ENCODE measurements at places on chromosomes 2 and 18.

DNA sequence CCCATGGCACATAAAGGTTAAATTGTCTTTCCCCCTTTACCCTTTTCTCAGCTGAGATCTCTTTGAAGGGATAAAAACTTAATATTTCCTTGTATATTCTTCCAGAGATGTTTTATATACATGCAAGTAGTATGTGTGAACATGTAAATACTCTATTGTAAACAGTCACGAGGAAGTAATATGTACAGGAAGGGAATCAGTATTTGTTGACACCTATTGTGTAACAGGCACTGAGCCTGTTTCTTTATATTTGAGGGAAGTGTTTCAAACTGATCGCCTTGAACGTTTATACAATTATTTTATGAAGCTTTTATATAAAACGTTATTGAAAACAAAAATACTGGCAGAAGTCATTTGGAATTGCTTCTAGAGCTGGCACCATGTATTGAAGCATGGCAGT is 13.2 kb downstream of the RALBP1 start:
- DNase-seq, result no peak

DNA sequence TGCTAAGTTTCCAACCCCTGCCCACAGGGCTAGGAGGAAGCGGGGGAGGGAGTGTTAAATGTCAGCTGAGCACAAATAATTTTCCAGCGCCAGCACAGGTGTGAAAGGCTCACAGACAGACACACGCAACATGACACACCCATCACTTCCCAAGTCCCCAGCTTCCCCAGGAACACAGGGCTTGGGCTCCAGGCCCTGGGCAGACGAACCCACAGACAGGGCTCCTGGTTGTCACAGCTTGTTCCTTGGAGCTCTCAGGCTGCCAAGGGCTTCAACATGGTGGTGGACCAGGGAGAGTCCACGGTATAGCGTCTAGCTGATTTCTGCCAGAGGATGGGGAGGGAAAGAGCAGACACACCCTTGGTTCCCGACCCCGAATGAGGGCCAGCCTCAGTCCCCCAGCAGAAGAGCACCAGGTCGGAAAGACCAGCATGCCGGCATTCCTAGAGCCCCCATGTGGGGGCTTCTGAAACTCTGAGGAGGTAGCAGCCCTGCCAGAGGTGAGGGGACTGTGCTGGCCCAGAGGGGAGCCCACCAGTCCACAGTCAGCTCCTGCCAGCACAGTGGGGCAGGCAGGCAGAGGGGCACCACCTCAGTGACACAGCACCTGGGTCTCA is 1.9 kb downstream of the DUSP2 start:
- DNase-seq, result no peak

- DNase-seq, result no peak
These were observed 206.0 kb downstream of the ATAD2B start for GRCh38 chr2:23720705-23721453.

DNA sequence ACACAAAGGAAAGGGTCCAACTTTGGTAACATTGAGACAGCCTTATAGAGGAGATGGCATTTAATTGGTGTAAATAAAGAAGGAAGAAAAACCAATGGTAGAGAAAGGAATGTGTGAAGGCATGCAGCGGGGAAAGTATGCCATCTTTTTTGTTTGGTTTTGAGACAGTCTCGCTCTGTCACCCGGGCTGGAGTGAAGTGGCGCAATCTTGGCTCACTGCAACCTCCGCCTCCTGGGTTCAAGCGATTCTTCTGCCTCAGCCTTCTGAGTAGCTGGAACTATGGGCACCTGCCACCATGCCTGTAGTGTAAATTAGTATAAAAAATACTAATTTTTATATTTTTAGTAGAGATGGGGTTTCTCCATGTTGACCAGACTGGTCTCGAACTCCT is 6.4 kb downstream of the RIOK3 start:
- DNase-seq, result no peak

GRCh38 chr18:48968412-48969215 is 17.8 kb upstream of the SMAD7 start:
- no peak for DNase-seq

- no peak for DNase-seq
These were observed 310.8 kb downstream of the ERBB4 start for GRCh38 chr2:212227755-212228154.

DNA sequence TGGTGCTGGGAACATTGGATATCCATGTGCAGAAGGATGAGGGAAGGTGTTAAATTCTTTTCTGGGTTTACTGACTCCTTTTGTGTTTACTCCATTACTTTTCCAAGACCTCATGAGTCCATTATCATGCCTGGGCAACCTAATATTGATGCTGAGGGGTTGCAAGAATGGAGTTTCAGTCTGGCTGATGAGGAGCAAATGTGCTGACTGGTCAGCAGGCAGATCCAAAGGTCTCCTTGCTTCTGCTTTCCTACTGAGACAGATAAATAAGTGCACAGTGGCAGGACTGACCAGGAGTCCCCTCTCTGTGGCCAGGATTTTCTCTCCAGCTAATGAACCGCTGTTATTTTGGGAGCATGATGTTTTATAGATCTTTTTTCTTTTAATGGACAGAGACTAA is 43.6 kb upstream of the WIPF1 start:
- no peak for DNase-seq

DNA sequence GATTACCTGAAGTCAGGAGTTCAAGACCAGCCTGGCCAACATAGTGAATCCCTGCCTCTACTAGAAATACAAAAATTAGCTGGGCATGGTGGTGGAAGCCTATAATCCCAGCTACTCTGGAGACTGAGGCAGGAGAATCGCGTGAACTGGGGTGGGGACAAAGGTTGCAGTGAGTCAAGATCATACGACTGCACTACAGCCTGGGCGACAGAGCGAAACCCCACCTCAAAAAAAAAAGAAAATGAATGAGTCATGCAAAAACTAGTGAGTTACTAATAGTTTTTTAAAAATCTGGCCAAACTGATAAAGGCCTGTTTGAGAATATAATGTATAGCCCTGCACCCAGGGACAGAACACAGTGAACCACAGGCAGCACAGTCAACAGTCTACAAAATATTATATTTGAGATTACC is 17.5 kb downstream of the AFG3L2 start:
- no peak for DNase-seq

GRCh38 chr2:179049203-179049545 is 763 bp downstream of the CCDC141 start:
- DNase-seq, result no peak

- DNase-seq, result no peak
These were observed 142.5 kb upstream of the L3MBTL4 start for GRCh38 chr18:6557057-6557769.

GRCh38 chr18:63970809-63971205 is 926 bp downstream of the SERPINB8 start:
- DNase-seq, result no peak

DNA sequence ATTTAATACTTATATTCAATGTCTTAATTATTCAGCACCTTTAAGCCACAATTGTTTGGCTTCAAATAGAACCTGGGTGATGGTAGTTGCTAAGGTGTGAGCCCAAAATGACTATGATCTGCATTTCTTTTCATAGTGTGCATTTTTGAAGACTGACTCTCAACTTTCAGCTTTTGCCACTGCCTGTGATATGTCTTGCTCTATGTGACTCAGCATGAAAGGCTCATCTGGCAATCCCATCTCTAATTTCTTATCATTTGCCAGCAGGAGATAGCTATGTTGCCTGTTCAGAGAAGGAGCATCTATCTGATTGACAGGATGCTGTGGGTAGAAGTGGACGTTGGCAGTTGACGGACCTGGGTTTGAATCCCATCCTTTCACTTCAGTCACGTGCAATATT is 34.5 kb upstream of the CCDC93 start:
- no peak for DNase-seq

- DNase-seq, result no peak
These were observed 141.2 kb upstream of the CTAGE1 start for GRCh38 chr18:22558945-22559385.

DNA sequence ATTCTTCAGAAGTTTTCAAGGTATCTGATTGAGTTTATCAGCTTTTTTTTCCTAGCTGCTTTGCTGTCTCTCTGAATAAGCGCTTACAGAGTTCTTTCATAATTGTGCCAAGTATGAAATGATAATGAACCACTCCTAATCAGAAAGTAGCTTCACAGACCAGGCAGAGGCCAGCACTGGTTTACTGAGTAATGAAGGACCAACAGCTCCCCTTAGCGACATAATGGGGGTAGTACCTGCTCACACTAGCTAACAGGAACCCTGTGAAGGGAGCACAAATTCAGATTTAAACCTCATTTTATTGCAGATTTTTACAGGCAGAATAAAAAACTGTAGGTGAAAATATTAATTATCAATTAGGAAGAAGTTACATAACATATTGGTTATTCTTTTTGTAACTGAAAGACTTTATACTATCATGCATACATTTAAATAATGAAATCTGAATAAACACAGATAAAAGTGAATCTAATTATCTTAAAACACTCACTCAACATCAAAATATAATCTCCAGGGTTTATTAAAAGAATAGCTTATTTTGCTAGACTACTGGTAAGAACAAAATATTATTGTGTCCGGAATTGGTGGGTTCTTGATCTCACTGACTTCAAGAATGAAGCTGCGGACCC is 53.7 kb upstream of the LRRC30 start:
- DNase-seq, result no peak

GRCh38 chr2:111066062-111066593 is 54.6 kb upstream of the BCL2L11 start:
- DNase-seq, result no peak

GRCh38 chr2:73035899-73036711 is 35.4 kb downstream of the SFXN5 start:
- no peak for DNase-seq

DNA sequence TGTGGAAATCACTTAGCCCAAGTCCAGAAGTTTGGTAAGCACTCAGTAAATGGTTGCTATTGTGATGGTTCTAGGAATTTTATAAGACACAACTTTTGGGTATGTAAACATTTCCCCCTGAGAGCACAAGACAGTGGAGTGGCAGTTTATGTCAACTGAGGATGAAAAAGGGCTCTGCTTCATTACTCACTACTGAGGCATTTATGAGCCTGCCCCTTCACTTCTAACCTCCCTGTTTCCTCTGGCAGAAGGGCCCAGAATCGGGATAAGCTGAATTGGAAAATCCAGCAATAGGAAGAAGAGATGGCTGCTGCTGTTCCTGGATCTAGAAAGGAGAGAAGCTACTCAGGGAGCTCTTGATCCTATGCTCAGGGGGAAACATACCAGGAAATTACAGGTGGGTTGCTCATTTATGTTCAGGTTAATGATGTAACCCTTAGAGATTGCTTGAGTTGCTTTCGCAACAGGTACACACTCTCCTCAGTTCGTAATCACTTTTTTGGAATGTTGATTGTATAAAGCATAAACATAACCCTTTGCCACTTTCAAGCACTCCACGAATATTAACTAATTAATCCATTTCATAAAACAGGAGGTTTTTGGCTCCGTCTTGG is 46.3 kb downstream of the ADCYAP1 start:
- no peak for DNase-seq

GRCh38 chr2:236552212-236552542 is 17.4 kb upstream of the ACKR3 start:
- no peak for DNase-seq

DNA sequence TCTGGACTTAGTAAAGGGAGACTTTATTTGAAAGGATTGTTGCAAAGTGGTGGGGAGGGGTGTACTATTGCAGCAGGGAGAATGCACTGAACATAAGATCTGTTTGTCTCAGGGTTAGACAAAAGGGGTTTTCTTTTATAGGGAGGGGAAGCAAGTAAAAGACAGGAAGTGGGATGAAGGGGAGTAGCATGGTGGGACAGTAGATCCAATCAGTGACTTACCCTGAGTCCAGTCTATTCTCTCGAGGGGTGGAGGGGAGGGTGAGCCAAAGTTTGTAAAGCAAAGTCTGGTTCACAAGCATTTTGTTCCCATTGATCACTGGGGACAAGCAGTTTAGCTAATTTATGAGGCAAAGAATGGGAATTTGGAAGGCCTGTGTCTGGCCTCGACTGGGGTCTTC is 35.0 kb upstream of the CYP27C1 start:
- no peak for DNase-seq

DNA sequence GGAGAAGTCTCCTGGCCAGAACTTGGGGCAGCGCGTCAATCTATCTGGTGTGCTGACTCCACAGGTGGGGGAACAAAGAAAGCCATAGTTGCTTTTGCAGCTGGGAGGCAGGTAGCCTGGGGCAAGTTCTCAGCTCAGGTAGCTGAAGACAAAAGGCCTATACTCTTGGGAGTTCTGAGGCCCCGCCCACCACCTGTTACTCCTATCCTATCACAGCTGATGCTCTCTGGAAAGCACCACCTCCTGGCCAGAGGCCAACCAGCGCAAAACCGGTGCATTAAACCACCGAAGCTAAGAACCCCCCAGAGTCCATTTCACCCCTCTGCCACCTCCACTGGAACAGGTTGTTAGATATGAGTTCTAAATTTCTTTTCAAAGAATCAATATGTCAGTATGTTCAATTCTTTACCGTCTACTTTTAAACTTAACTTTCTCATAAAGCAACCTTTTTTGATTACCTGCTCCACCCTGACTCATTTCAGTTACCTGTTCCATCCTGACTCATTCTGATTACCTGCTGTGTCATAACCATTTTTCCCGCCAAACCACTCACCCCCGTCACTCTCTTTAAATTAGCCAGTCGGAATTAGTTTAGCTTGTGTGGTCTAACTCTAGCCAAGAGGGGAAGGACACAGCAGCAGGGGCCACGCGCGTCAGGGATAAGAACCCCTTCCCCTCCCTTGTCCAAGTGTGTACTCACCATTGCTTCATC is 43.4 kb downstream of the UPP2 start:
- no peak for DNase-seq

DNA sequence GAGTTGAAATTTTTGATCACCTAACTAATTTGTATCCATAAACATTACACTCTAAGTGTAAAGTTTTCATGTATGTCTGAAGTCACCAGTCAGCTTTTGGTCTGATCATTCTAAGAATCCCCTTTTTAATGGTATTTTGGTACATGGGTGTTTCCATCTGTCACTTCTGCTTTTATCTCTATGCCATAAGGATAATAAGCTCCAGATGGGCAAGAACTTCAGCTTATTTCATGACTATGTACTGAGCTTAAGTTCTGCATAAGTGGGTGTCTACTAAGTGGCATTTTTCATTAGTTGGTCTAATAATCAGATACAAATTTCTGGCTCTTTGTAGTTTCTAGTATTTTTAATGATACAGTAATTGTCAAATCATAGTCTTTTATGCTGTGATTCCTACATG is 20.4 kb downstream of the UBXN4 start:
- no peak for DNase-seq

DNA sequence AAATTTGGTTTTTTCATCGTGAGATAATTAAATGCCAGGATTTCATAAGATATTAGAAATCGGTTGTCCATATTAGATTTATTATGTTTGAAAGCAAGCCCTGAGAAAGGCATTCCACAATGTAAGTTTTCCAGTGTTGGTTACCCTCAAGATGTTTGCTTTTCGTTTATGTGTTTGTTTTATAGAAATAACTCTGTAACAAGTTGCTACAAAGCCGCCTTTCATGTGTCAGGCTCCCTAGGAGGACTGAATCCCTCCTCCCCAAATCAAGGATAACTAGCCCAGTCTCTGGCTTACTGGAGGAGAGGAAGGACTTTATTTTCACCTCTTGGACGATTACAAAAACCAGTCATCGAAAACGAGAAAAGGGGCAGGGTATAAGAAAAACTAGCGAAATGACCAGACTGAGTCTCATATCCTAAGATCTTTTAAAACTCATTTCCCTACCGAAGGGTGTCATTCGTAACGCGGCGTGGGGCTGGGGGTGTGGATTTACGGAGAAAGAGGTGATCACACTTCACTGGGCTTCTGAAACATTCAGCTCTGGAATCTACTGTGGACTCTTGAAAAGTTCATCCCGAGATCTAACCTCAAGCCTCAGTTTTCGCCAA is 1.0 kb upstream of the PEX13 start:
- no peak for DNase-seq
